ENCODE measurements at places on chromosomes 6 and 20.

GRCh38 chr6:57242505-57242904, 20.4 kb upstream of the RAB23 start:
- no peak for DNase-seq

GRCh38 chr6:69601132-69601531, 195.7 kb downstream of the LMBRD1 start:
- no peak for DNase-seq

GRCh38 chr6:147157930-147158329, 46.3 kb upstream of the STXBP5 start:
- no peak for DNase-seq

DNA sequence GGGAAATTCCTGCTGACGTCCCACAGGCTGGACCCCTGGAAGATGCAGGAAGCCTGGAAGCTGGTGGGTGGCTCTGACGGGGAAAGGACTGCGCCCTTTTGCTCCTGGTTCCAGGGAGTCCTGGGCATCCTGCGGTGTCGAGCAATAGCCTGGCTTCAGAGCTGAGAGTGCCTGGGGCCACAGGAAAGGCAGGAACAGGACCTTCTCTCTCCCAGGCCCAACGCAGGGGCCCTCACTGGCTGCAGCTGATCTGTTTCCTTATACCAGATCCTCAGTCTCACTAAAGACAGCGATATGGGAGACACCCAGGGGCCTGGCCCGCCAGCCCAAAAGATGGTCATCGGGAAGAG, 1.4 kb downstream of the B3GALT4 start:
- DNase-seq = no peak

GRCh38 chr20:29689411-29690225, 1567.8 kb upstream of the DEFB115 start:
- no peak for DNase-seq

- no peak for DNase-seq
Observed at GRCh38 chr20:49584418-49585382, 16.8 kb upstream of the PTGIS start.

GRCh38 chr6:22322103-22323030, 25.5 kb upstream of the PRL start:
- no peak for DNase-seq

DNA sequence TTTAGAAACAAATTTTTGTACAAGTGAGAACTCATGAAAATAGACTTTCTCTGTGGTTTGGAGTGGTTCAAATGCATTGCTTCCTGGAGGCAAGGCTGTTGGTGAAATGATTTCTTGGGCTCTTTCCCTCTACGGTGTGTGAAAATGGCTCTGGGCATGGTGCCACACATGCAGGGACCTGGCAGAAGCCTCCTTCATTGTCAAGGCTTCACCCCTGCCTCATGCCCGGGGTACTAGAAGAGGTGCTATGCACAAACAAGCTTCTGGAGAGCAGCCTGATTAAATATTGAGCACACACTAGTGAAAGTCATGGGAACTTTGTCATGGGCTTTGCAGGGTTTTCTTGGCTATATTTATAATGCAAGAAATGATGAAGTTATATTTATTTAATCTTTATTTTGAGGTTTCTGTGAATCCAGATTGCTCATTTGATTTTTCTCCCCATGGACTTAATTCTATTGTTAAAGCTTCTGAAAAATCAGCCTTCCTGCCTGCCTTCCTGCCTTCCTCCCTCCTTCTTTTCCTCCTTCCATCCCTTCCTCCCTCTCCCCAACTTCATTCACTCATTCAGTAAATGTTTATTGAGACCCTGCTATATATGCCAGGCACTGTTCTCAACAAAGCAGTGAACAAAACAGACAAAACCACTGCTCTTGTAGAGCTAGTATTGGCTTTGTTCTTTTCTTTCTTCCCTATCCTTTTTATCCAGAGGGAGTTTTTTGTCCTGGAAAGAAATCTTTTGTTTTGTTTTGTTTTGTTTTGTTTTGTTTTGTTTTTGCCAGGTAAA, 21.0 kb downstream of the C6orf89 start:
- DNase-seq = no peak

DNA sequence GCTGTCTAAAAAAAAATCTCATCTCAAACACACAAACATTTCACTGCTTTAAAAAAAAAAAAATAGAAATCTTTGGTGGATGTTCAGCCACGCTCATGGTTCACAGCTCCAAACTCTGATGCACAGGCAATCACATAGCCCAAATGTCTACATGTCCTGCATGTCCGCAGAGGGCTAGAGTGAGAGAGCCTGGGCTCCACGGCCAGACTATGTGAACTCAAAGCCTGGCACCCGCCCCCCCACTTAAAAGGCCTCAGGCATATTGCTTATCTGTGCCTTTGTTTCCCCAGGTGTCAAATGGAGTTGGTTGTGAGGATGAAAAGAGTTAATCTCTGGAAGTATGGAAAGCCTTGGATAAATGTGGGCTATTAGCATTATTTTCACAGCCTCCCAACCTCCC, 10.5 kb upstream of the PTGIS start:
- no peak for DNase-seq

GRCh38 chr20:46746956-46747526, 37.6 kb downstream of the SLC2A10 start:
- no peak for DNase-seq

DNA sequence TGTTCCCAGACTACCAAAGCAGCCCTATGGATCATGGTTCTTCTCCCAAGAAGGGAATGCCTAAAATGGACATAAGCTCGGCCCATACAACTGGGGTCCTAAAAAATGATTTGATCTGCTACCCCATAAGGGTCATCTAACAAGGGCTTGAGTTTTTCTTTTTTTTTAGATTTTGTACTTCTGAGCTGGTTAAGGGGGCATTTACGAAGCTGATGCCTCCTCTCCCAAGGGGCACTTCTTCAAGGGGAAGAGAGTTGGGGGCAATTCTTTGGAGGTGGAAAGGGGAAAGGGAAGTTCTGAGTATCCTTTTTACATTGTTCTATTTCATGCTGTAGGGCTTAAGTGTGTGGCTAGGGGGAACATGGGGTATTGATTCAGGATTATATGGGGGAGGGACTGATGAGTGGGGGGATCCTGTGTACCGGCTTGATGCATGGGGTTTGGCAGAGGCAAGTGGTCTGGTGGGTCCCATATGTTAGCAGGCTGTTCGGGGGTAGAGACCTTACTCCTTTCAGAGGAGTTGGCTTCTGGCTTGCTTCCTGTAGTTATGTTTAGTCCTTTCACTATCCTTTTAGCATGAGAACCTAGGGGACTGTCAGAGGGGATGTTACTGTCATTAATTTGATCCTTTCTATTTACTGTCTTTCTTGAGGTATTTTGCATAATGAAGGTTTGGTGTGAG, 8.1 kb upstream of the ZNFX1 start:
- DNase-seq = no peak

DNA sequence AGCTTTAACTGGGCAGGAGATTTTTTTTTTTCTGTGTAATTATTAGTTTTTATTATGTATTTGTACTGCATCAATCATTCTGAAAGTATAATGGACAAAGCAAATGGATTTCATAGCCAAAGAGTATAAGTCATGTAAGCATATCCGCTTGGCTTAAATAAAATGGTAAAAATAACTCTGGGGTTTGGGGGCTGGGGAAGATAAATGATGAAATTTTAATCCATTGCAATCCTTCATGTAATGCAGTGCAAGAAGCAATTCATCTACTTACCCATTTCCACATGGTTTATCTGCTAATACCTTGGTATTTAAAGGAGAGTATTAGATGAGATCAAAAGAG, 781.4 kb downstream of the QKI start:
- no peak for DNase-seq

- DNase-seq = no peak
Observed at GRCh38 chr6:112695001-112695400, 347.9 kb downstream of the RFPL4B start.

GRCh38 chr6:140275725-140276124, 901.3 kb upstream of the CITED2 start:
- DNase-seq = no peak

DNA sequence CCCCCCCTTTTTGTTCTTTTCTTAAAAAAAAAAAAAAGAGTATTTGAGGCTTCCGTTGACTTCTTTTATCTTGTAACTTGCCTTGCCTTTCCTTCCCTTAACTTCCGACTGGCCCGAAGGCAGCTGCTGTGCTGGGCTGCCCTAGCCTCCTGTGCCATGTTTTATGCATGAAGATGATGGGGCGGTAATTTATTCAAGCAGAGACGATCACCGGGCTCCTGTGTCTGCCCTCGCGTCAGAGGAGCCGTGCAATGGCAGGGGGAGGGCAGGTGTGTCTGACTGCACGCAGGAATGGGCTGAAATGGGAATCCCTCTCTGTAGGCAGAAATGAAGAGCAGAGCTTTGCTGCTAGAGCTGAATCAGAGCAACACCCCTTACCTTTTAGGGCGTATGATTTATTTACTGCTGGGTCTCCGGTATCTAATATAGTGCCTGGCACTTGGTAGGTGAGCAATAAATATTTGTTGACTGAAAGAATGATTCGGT, 106.3 kb upstream of the RIPOR2 start:
- DNase-seq = no peak

GRCh38 chr6:139649732-139650131, 275.3 kb upstream of the CITED2 start:
- no peak for DNase-seq

DNA sequence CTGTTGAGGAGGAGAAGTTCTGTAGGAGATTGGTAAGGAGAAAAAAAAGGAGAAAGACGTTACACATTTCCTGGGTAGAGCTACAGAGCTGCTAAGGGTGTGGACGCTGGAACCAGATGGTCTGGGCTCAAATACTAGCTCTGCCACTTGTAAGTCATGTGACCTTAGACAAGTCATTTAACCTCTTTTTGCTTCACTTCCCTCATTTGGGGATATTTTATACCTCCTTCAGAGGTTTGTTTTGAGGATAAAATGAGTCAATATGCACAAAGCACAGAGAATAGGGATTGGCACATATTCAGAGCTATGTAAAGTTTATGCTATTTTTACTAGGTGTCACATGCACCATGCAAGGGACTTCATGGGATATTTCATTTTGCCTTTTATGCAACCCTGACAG, 708.8 kb downstream of the DHX35 start:
- no peak for DNase-seq

GRCh38 chr6:36986704-36987047, 680 bp upstream of the MTCH1 start:
- no peak for DNase-seq

DNA sequence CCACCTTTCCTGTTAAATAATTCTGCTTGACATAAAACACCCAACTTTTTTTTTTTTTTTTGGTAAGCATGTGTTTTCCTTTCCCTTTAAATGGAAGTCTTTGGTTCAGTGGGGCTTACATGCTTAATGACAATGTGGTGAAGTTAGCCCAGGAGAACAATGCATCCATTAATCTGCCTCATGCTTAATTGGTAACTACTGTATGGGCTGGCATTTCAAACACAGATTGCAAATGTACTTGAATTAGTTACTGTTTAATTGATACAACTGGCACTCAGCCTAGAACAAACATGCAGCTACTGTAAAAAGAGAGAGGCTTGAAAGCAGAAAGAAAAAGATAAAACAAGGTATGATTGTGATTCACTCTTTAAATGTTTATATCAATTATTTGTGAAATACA, 483.6 kb upstream of the NOX3 start:
- no peak for DNase-seq

DNA sequence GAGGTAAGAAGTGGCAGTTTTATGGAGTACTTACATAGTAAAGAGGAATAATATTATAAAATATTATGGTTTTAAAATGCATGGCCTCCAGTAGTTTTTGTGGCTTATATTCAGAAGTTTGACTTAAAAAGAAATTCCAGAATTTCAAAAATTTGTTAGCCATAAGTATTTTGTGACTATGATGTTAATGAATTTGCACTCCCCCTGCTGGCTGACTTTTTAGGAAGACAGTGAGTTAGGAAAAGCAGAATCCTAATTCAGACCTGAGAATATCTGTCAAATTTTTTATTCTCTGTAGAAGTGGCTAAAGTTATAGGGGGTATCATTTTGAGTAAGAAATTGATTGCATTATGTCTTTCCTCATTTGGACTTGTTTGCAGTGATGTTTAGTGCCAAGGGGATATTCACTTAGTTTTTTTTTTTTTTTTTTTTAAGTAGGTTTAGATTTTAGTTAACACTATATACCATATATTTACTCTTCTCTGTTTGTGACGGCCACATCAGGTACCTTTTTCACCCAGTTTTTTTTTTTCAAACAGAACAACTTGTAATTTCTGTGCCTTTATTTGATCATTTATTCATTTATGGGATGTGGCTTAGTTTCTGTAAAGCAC, 40.8 kb downstream of the ZFAND3 start:
- no peak for DNase-seq

GRCh38 chr6:34986845-34987246, 97.8 kb downstream of the ANKS1A start:
- peak; percentile 78 for DNase-seq

DNA sequence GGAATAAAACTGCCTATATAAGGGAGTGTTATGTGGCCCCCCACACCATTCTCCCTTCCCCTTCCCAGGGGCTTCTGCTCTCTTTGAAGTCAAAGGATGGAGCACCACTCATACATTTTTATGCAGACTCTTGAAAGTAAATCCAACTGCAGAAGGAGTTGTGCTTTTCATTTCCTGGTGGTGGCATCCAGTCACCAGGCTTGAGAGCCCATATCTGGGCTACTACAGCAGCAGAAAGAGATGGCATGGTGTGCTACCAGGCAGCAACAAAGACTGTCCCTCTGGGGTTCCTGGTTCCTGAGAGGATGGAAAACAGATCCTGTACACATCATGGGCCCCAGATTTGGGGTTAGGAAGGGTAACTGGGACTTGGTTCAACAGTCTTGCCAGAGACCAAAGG, 226.4 kb downstream of the CLIC5 start:
- no peak for DNase-seq

DNA sequence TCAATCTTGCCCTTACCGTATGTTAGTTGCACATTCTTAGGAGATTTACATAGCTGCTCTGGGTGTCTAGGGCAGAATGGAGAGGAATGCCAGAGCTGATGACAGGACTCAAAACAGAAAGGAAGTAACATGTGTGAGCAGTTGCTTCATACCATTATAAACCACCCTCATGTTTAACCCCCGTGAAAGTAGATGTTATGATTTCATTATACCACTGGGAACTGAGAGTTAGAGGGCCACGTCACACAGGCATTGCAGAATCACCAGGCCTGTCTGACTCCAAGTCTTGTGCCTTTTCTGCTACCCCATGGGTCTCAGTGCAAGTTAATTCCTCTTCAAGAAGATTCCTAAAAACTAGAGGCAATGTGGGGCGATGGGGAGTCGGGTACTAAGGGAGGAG, 23.5 kb upstream of the SIM1 start:
- no peak for DNase-seq

DNA sequence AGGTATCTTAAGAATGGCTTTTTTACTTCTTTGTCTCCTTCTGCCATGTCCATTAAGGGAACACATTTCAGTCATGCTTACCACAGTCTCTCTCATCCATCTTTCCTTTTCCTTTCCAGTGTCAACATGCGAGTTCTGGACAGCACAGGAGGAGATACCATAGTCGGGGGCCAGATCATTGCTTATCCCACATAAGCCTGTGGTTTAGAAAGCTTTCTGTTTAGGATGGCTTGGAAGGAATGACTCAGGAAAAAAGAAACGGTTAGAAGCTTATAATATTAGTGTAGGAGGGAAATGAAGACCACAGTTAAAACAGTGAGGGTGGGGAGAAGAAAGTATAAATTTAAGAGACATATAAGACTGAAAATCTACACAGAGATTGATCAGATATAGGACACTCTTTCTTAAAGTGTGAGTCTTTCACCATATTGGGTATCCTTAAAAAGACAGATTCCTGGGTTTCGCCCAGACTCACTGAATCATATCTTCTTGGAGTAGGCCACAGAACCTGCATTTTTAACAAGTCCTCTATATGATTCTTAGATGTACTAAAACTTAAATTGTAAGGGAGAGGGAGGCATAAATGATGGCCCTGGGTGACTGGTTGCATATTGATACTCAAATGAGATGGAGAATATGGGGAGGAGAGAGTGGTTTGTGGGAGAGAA, 36.1 kb downstream of the DSE start:
- no peak for DNase-seq
